ENCODE measurements at places on chromosomes 7 and 10.

DNA sequence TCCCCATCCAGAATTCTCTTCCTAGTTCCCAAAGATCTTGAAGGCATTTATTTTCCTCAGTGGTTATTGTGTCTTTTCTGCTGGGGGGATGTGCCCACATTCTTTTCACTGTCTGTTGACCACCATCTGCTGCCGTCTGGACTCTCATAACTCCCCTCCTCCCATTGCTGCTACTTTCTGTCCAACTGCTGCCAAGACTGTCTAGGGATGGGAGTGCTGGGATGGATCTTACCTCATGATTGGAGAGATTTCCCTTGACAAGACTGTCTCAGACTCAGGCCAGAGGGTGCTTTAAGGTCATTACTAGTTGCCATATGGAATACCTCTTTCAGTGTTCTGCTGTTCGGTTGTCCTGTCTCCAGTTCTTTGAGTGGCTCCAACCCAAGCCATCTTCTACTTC, 141.6 kb downstream of the C1GALT1 start:
- no peak for DNase-seq

- DNase-seq = no peak
These were observed 69.0 kb upstream of the SAMD8 start for GRCh38 chr10:75042292-75042974.

- no peak for DNase-seq
These were observed 2.1 kb upstream of the CCDC126 start for GRCh38 chr7:23594879-23595604.

DNA sequence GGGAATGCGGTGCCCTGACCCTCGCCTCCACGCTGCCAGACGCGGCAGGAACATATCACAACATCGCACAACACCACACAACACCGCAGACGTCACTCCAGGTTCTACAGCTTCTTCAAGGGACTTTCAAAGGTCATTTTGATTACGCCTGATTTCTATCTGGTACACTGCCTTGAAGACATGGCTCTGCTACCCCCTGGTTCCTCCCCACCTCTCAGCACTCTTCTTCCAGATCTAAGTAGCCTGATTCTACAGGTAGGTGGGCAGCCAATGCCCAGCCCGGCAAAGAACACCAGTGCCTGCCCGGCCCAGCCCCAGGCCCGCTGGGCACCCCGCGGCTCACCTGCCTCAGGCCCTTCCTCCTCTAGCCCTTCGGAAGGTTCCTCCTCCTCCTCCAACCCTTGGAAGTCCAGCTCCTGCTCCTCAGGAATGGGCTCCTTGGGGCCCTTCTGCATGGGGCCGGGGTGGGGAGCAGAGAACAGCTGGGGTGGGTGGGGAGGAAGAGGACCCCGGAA, 8.4 kb downstream of the GIGYF1 start:
- DNase-seq = no peak

DNA sequence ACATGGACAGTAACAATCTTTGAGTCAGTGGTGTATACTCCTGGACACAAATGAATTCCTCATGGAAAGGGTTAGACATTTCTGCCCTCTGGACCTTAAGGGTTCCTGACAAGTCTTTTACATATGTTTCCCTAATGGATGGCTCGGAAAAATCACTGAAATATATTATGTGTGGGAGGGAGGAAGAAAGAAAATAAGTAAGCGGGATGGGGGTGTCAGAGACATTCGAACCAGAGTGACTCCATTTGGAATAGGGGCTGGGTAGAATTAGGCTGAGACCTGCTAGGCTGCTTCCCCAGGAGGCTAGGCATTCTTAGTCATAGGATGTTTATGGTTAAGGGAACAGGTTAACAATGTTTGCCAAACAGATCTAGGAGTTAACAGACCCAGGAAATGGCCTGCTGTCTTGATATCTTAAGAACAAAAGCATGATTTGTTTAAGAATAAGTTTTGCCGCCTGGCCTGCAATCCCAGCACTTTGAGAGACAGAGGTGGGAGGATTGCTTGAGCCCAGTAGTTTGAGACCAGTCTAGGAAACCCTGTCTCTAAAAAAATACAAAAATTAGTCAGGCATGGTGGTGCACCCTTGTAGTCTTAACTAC, 1241.7 kb downstream of the TYW1 start:
- DNase-seq = no peak
